ENCODE measurements at places on chromosomes 1 and 21. TPM values are rescaled to one million over a fixed set of nuclear protein-coding genes. Genes with fewer than 3 reads are reported as not detected.

DNA sequence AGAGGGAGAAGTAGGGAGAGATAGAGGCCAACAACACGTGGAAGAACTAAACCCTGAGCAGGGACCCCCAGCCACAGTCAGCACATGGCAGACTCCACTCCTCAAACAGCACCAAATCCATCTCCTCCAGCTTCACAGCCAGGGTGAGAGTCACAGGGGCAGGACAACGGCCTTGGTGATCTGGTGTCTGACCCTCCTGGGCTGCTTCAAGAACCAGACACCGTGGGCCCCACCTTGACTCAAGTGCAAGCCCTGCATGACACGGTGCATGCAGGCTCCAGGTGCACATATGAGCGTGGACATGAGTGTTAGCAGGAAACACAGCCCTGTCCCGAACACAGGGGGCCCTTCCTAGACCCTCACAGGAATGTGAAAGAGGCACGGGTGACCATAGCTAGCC lies 21.9 kb downstream of the S100A7 start:
- no peaks in the 10 kb centered on the region for H3K36me3 ChIP-seq
- no peak overlapping the region for H3K4me3 ChIP-seq
- no peaks in the 10 kb centered on the region for H3K27me3 ChIP-seq
- no peak overlapping the region for H3K27ac ChIP-seq
- no peak for DNase-seq
- no peaks in the 10 kb centered on the region for H3K4me1 ChIP-seq

FBLIM1 gene
- 4.7 TPM for total RNA-seq

MYBPH gene
- total RNA-seq = not detected

- H3K4me3 ChIP-seq = no peak overlapping the region
- no peaks in the 10 kb centered on the region for H3K4me1 ChIP-seq
- no peaks in the 10 kb centered on the region for H3K27me3 ChIP-seq
- no peak for DNase-seq
- H3K36me3 ChIP-seq = no peaks in the 10 kb centered on the region
These were observed 115.4 kb downstream of the TRABD2B start for GRCh38 chr1:47881505-47882442.

GGPS1 gene
- total RNA-seq = 65.1 TPM

DNA sequence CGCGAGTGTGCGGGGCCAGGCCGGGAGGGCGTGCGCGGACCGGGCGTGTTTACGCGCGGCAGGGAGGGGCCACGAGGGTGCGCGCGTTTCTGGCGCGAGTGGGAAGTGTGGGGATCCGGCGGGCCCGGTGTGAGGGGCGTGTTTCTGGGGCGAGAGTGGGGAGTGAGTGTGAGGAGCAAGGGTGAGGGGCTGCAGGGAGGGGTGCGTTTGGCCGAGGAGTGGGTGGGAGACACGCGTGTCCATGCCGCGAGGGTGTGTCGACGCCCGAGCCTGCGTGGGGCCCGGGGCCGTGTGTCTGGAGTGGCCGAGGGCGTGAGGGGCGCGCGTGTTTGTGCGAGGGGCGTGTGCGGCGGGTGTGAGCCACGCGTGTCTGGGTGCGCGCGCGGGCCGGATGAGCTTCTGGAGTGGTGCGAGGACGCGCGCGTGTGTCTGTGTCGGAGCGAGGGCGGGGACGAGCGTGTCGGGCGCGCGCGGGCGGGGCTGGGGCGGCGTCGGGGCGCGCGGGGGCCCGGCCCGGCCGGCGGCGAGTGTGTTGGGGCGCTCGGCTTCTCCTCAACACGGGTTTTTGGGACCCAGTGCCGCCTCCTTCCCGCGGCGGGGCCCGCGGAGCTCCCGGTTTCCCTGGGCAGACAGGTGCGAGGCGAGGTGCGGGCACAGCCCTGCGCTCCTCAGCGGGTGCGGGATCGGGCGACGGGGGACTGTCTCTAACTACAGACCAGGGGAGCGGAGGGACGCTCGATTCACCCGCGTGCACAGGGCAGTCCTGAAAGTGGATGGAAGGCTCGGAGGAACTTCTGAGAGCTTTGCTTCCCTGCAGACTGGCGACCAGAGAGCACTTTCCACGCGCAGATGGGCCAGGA lies 65.8 kb upstream of the VAMP3 start:
- peak; percentile 55 for DNase-seq
- H3K4me1 ChIP-seq = peaks cover 14% of the 10 kb centered on the region
- no peaks in the 10 kb centered on the region for H3K36me3 ChIP-seq
- H3K4me3 ChIP-seq = peak overlapping the region; percentile 46

- H3K4me1 ChIP-seq = no peaks in the 10 kb centered on the region
- no peak for DNase-seq
- H3K27ac ChIP-seq = no peak overlapping the region
- H3K36me3 ChIP-seq = no peaks in the 10 kb centered on the region
These were observed 26.6 kb upstream of the LMX1A start for GRCh38 chr1:165383067-165383466.

DNA sequence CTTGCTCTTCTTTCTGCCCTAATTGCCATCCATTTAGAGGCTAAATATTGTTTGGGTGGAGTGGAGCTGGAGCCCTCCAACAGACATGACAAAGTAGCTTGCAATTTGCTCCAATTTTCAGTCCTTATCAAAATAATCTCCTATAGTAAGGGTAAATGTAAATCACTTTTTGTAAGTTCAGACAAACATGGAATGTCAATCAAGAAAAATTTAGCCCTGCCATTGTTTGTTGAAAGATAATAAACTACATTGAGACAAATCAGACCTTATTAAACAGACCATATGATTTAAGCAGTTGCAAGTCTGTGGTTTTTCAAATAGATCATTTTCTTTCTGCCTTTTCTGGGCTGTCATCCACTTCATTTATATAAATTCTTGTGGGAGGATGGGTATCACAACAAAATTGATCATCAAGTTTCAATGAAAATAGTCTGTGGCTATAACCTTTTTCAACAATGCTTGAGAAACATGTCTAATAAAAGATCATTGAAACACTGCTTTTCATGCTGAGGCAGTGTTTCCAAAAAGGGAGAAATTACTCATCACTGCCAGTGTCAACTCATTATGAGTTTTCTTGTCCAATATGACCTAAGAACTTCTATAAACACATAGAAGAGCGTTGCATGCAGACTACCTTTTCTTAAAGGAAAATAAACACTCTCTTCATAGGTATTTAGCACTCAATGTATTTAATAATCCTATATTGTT lies 1152.0 kb upstream of the B3GALT2 start:
- H3K27me3 ChIP-seq = no peaks in the 10 kb centered on the region
- no peaks in the 10 kb centered on the region for H3K4me1 ChIP-seq
- DNase-seq = no peak
- H3K36me3 ChIP-seq = no peaks in the 10 kb centered on the region

DNA sequence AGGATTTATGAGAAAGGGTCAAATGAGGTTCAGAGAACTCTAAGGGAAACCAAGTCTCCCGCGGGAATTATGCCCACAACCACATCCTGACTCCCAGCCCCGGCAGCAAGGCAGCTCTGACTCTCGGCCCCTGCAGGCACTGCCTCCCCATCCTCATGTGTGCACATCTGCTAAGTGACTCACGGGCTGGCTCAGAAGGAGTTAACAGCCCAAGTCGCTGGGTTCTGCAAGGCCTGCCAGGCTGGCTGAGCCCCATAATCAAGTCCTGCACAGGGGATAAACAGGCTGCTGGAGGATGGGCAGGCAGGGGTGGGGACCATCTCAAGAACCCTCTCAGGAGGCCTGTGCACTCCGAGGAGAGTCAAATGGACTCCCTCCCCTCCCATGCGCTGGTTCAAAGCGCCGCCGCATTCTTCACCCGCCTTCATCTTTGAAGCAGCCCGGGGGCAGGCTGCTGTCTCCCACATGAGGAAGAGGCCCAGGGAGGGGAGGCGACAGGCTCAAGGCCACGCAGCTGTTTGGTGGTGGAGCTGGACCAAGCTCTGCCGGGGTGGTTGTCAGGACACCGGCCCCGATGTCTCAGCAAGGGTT lies 344.3 kb downstream of the MATN1 start:
- DNase-seq = peak; percentile 23
- H3K4me3 ChIP-seq = no peak overlapping the region
- peaks cover 20% of the 10 kb centered on the region for H3K4me1 ChIP-seq
- H3K27ac ChIP-seq = no peak overlapping the region
- H3K36me3 ChIP-seq = no peaks in the 10 kb centered on the region

- no peaks in the 10 kb centered on the region for H3K36me3 ChIP-seq
- H3K4me1 ChIP-seq = no peaks in the 10 kb centered on the region
- H3K4me3 ChIP-seq = no peak overlapping the region
- no peak for DNase-seq
These were observed 17.1 kb downstream of the KCNJ6 start for GRCh38 chr21:37899146-37899545.

DNA sequence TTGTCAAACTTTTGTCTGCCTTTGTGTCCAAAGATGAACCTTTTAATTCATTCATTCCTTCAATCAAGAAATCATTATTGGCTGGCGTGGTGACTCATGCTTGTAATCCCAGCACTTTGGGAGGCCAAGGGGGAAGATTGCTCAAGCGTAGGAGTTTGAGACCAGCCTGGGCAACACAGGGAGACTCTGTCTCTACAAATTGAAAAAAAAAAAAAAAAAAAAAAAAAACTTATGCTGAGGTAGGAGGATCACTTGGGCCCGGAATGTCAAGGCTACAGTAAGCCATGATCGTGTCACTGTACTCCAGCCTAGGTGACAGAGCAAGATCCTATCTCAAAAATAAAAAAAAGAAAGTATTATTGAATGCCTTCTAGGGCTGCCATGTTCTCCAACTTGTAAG lies 51.3 kb upstream of the CXADR start:
- H3K36me3 ChIP-seq = no peaks in the 10 kb centered on the region
- H3K27me3 ChIP-seq = no peaks in the 10 kb centered on the region
- DNase-seq = no peak
- H3K4me3 ChIP-seq = no peak overlapping the region
- peaks cover 16% of the 10 kb centered on the region for H3K4me1 ChIP-seq

Measured in neural progenitor cell (in vitro differentiated cells).